ENCODE measurements at places on chromosomes 1 and 21.

DNA sequence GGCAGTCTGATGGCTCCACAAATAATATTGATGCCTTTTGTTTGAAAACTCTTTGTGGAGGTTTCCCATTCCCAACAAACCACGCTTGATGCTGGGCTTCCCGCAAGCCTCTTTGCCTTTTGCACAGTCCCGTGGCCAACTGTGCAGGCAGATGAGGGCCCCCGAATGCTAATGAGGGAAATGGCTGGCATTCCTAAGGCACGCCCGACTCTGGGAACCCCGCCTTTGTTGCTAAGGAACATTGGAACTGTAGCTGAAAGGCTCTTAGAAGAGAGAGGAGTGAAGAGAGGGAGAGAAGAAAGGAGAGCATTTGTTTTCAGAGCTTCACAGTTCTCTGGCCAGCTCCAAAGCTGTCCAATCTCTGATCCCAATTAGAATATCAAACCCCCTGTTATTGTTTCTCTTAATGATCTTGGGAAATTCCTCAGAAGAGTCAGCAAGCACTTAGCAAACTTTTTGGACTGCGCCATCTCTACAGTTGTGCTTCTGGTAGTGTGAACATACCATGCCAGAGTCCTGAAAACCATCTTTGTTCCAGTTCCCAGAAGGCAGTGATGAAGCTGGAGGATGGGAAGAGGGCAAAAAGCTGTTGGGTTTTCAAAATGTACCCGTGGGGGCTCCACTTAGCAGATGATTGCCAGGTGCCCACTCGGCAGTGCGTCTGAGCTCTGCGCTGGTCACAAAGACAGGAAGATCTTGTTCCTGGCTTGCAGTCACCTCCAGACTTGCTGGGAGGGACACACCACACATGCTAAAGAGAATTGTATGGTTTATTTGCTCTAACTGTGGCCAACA lies 60.1 kb upstream of the CYP2J2 start:
- no peak for DNase-seq

GRCh38 chr1:48999321-48999720 lies 222.6 kb upstream of the BEND5 start:
- no peak for DNase-seq

GRCh38 chr1:234897754-234898454 lies 230.7 kb downstream of the TOMM20 start:
- DNase-seq: no peak

GRCh38 chr1:97797403-97798183 lies 123.2 kb downstream of the DPYD start:
- DNase-seq: no peak

DNA sequence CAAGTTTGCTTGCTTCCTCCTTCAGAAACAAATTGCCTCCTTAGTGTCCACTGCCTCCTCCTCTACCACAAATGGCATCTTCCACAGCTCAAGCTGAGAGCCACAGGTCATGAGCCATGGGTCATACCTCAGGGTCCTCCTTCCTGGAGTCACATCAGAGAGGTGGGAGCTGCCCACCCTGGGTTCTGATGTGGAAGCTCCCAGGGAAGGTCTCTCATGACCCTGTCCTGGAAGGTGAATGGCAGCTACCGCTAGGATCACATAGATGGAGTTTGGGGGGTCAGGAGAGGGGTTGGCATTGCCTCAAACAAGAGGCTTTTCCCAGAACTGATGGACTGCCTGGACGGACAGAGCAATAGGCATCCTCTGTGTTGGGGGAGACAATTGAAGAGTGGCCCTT lies 321.4 kb downstream of the MATN1 start:
- DNase-seq: no peak

GRCh38 chr1:60911966-60912697 lies 170.2 kb upstream of the NFIA start:
- DNase-seq: no peak

DNA sequence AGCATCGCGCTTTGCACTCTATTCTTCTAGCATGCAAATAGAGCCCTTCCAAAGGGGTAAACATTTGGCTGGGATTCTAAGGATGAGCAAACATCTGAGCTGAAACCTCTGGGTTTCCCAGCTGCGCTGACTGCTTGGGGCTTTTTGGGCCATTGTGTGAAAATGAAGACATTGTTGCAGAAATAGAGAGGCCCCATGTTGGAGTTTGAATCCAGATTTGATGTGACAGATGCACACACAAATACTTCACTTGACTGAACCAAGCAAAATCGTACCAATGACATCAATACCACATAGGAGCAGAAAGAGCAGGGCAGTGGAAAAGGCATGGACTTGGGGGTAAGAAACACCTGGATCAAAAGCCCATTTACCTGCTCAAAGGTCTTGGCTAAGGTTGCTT lies 144.6 kb upstream of the HMGB4 start:
- no peak for DNase-seq

DNA sequence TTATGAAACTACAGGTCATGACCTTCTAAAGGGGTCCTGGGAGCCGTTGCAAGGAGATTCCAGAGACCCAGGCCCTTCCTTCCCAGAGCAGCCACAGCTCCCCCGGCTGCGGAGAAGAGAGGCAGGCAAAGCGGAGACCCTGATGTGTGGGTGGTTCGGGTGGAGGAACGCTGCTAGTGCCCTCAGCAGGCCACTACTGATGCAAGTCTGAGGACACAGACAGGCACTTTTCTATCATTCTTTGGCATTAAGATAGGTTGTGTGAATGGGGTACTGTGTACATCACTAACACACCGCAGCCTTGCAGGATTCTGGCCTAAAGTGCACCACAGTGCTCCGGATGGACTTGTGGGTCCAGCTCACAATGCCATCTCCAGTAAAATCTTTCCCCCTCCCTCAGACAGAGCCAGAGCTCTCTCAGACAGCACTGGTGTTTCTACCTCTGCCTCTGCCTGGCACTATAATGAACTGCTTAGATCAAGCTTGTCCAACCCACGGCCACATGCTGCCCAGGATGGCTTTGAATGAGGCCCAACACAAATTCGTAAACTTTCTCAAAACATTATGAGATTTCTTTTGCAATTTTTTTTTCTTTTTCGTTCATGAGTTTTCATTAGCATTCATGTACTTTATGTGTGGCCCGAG lies 121.4 kb downstream of the TGFBR3 start:
- no peak for DNase-seq

- DNase-seq: no peak
Observed at GRCh38 chr1:174965362-174966007, 34.3 kb upstream of the CACYBP start.

DNA sequence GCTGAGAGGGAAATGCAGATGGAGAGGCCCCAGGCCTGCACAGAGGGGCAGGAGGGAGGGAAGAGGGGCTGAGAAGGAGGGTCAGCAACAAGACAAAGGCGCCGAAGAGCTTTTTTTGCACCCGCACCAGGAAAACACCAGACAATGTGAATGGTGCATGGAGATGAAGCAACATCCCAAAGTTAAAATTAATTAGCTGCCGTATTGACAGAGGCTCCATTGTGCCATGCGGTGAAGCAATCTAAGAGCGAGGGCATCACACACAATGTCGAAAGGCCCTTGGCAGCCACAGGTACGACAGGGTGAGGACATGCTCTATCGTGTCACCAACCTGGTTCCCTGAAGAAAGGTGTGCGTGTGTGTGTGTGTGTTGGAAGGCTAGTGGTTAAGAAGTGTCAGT lies 41.2 kb downstream of the SSBP3 start:
- no peak for DNase-seq

- no peak for DNase-seq
Observed at GRCh38 chr1:148293651-148294050, 141.6 kb upstream of the NBPF11 start.

DNA sequence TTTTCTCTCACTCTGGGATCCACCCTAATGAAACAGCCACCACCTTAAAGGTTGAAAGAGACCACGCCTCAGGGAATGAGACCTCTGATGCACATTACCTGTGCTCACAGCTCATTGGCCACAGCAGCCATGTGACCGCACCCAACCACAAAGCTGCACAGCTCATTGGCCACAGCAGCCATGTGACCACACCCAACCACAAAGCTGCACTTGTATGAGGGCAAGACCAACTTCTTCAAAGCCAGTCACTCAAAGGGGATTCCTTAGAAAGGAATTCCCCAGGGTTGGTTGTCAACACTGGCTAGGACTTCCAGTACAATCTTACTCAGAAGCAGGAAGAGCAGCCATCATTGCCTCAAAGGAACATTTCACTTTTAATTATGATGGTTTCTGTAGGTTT lies 43.6 kb upstream of the PDE9A start:
- DNase-seq: no peak

DNA sequence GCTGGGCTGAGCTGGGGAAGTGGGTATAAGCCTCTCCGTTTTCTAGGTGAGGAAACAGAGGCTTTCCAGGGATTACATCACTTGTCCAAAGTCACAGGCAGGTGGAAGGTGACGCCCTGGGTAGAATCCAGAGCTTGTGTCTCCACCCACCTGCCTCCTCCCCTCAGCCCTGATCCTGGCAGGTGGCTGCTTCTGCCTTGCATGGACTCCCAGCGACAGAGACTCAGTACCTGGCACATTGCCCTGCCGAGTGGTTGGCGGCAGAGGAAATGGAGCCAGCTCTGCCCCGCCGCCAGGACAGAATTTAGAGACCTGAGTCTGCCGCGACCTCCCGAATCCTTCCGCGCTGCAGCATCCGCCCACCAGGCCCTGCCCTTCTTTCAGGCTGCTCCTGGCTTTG lies 2.1 kb downstream of the PLA2G2E start:
- no peak for DNase-seq

- no peak for DNase-seq
Observed at GRCh38 chr1:221712776-221713431, 29.0 kb downstream of the DUSP10 start.

DNA sequence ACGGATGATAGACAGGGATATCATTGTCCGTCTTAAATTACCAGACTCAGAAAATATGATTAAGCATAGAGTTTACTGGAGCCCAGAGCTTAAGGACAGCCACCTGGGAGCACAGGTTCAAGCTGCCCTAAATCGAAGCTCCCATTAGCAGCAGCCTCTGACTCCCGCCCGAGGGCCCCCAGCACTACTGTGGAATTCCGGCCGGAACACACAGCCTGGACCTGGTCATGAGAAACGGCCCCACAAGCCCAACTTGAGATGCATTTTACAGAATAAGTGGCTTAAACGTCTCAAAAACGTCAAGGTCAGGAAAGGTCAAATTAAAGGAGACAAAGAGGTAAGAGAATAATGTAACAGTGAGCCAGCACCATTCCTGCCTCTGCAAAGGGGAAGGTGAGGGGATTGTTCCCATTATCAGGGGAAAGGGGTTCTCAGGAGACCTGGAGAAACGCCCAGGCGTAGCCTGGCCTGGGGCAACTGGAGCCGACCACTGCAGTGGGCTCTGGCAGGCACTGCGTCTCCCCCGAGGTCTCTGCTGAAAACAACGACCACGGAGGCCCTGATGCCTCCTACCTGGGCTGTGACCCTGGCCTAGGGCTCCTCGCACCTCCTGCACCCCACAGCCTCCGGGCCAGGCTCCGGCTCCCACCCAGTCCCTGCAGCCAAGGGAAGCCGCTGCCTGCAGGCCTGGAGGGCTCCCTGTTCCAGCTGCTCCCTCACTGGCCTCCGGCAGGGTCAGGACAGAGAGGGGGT lies 11.5 kb upstream of the COL6A1 start:
- DNase-seq: no peak

DNA sequence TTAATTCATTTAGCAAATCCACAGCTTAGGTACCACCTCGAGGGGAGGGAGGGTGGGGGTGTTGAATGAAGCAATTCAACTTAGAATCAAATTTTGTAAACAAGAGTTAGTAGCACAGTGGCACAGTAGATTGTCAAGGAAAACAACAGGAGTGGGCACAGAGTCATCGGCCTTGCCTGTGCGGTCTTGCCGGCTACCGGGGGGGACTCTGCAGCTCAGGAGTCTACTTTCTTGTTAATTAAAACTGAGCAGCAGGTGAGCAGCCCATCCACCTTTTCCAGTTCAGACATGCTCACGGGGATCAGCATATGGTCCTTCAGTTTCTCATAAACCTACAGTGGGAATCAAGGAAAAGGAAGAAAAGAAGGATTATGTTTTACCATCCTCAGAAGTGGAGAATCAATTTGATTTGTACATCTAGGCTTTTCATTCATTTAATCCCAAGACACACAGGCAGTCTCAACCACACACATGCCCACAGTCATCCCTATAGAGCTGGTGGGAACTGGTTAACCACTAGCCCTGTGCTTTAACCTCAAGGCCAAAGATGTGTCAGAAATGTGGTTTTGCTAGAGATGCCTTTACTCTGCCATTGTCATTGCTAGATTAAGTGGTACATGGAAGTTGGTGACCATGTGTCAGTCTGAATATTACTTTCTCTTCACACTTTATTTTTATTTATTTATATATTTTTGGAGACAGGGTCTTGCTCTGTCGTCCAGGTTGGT lies 45.0 kb upstream of the BCL10 start:
- DNase-seq: peak; percentile 90

DNA sequence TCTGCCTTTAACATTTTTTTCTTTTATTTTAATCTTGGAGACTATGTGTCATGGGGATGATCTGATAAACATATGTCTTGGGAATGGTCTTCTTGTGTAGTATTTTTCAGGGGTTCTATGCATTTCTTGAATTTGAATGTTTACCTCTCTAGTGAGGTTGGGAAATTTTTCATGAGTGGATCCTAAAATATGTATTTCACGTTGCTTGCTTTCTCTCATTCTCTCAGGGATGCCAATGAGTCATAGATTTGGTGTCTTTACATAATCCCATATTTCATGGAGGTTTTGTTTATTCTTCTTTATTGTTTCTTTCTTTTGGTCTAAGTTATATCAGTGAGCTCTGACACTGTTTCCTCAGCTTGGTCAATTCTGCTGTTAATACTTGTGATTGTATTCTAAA lies 1237.2 kb downstream of the PLA2G4A start:
- no peak for DNase-seq

- DNase-seq: no peak
Observed at GRCh38 chr1:198462365-198463019, 78.0 kb downstream of the ATP6V1G3 start.

DNA sequence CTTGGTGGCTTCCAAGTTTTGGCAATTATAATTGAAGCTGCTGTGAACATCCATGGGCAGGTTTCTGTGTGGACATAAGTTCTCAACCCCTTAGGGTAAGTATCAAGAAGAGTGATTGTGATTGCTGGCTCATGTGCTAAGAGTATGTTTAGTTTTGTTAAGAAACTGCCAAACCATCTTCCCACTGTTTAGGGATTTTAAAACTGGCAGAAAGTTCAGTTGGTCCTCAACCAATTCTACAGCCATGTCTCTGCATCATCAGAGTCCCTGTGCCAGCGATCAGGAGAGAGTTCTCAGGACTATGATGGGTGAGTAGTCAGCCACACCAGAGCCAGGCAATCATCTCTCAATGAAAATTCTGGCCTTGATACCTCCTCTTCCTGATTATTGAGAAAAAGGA lies 193.8 kb downstream of the ZC3H11B start:
- DNase-seq: no peak

GRCh38 chr21:17393413-17393812 lies 119.4 kb upstream of the CXADR start:
- no peak for DNase-seq

DNA sequence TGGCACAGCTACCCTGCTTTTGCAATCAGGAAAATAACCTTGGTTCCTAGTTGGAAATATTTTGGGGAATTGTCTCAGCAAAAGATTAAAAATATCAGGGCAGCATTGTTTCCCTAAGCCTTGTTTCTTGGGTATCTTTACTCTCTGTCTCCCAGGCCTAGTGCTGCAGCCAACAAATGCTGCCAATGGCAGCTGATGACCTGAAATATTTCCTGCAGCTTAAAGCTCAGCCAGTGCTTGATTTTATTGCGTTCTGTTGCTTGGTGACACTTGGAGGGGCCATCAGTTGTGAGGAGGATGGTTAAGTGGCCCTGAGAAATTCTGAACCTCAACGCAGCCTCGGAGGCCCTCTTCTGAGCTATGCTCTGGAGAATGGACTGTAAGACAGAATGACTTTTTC lies 59.4 kb upstream of the B3GALT5 start:
- DNase-seq: no peak

- DNase-seq: no peak
Observed at GRCh38 chr21:44065428-44065827, 41.8 kb upstream of the PWP2 start.
